ENCODE measurements at places on chromosomes 6 and 20.

- no peak for DNase-seq
These were observed 173.7 kb downstream of the PHACTR1 start for GRCh38 chr6:12890171-12890790.

- DNase-seq: no peak
These were observed 17.0 kb downstream of the NCR2 start for GRCh38 chr6:41352396-41352795.

DNA sequence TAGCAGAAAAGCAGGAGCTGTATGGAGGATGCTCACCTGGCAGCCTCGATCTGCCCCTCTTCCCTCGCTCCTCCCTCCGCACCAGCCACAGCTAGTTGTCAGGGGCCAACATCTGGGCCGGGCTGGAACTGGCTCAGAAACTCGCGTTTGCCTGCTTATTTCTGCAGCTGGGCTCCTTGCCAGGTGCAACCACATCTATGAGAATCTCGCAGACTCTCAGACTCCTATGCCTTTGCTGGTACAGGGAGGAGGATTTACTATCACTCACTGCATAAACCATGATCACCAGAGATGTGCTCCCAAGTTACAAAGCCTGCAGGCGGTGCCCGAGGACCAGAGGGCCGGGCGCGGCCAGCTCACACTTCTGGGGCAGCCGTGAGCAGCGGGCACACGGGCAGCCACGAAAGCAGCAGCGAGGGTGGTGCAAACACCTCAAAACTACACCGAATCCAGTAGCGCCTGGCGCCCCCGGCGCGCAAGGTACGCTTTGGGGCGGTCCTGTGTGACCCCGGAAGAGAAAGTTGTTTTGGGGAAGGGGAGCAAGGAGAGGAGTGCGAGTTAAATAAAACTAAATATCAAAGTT lies 577 bp upstream of the LRRC1 start:
- DNase-seq: peak; percentile 55

- DNase-seq: no peak
These were observed 142.9 kb upstream of the SOX4 start for GRCh38 chr6:21450628-21451027.

DNA sequence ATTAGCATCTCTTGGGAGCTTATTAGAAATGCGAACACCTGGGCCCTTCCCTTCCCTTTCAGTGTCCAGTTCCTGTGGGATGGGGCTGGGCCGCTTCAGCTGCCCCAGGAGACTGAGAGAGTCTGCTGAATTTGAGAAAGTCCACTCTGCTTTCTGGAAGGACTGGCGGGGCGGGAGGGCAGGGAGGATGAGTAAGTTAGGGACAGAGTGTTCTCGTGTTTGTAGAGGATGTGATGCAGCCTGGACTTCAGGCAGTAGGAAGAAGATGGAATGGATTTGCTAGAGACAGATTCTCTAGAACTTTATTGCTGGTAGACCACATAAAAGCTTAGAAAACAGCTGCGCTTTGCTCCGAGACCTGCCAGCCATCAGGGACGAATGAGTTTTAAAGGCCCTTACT lies 1.1 kb upstream of the TULP4 start:
- DNase-seq: no peak

DNA sequence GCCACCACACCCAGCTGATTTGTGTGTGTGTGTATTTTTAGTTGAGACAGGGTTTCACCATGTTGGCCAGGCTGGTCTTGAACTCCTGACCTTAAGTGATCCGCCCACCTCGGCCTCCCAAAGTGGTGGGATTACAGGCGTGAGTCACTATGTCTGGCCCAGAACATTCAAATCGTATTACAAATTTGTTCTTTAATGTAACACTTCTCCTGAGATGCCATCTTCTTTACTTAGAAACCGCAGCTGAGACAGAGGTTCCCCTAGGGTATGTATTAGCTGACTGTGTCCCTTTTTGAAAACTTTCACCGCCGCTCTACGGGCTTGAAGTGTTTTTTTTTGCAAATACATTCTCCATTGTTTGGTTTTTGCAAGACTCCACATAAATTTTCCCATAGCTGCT lies 62.6 kb downstream of the TOX2 start:
- DNase-seq: no peak

- peak; percentile 89 for DNase-seq
These were observed 432 bp downstream of the HSPA1L start for GRCh38 chr6:31814677-31815024.

- no peak for DNase-seq
These were observed 72.4 kb upstream of the GTSF1L start for GRCh38 chr20:43799150-43799711.

Data from SHP77 treated with DMSO at 0.1 percent for 48 hours (cell line).